Stimulated activated CD4-positive, alpha-beta T cell treated with anti-CD3 and anti-CD28 coated beads, Interleukin-2, amount 100 ng/mL, for 48 hours (primary cell): ENCODE measurements at places on chromosomes 6 and 20.

GRCh38 chr6:33924681-33925080 is 120.9 kb upstream of the MLN start:
- no peak for DNase-seq

DNA sequence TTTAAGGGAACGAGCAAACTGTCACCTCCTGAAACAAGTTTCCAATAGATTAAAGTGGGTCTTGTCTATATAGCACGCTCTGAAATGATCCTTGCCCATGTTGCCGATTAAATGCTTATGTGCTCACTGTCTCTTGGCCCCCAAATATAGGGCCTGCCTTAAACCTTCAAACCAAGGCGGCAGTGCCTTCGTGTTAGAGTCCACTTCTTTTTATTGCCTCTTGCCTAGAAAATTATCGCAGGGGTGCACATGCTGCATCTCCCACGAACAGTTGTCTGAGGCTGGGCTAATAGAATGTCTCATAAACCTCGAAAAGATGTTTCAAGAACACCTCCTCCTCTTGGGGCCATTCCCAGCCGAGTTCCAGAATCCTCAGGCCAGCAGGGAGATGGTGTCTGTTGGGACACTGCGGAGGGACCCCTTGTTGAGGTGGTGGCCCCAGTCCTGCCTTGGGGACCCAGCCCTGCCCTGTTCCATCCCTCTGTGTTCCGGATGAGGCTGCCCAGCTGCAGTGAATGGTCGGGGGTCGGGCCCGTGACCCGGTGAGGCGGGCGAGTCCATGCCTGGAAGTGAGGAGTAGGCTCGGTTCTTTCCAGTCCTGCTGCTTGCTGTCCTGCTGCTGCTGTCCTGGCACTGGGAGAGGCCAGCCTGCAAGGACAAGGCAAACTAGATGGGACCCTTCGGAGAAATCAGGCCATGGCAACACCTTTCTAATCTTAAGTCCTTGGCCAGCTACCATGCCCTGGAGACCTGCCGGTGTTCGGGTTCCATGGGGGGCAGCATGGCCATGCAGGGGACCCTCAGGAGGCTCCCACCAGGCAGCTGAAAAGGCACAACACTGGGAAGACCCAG is 34.7 kb upstream of the SLCO4A1 start:
- DNase-seq, result no peak

DNA sequence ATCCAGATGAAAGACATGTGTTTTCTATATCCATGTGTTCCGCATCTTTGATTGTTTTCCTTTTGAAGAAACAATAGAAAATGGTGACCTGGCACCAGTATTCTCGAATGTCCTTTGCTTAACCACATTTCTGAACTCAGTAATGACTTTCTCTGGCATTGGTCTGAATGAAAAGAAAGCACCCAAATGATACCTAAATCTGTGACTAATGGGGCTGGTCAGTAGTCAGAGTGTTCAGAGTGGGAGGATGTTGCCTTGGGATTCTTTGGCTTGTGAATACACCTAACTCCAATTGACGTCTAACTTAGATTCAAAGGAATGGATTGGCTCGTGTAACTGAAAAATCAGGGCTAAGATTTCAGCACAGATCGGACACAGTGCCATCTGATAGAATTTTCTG is 27.1 kb downstream of the PARD6B start:
- DNase-seq, result no peak

DNA sequence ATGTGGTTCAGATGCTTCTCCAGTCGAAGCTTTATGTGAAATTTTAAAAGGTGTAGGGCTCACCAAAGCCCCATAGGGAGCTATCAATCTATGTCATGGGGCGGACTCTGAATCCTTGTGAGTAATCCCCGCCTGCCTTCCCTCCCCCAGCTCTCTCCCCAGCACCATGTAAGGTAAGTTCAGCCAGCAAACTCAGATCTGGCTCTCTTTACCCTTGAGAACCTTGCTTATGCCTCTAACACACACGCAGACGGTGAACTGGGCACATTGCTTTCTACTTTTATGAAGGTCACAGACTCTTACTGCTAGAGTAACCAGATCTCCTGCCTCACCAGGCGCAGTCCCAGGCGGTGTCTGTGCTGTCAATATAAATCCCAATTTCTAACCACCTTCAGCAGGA is 82.6 kb upstream of the CNKSR3 start:
- no peak for DNase-seq

DNA sequence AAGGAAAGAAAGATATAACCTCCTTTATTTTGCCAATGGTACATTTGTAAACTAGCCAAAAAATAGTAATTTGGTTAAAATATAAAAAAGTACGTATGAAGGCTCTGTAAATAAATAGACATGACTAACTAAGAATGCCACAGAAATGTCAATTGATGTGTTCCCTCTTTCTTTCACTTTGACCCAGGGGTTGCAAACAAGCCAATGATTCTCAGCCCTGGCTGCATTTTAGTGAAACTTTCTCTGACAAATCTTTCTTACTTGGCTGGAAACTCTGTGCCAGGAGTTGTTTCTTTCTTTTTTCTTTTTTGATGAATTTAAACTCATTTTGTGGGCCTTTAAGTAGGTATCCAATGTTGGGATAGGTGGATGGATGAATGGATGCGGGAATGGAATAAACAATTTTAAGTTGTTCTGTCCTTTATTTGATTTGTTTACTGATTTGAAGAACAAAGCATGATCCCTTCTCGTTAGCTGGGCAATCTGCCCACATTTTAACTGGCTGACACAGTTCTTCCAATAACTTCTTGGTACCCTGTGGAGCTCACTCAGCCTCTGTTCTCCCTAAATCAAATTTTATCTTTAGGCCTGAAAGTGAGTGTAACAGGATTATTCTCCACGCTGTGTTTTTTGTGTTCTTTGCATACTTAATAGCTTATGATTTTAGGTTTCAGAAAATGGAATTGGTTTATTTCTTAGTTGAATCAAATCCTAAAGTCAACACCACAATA is 58.6 kb upstream of the GCLC start:
- DNase-seq, result no peak
